Amniotic epithelial cell (primary cell): ENCODE measurements at places on chromosomes 11 and 22.

DNA sequence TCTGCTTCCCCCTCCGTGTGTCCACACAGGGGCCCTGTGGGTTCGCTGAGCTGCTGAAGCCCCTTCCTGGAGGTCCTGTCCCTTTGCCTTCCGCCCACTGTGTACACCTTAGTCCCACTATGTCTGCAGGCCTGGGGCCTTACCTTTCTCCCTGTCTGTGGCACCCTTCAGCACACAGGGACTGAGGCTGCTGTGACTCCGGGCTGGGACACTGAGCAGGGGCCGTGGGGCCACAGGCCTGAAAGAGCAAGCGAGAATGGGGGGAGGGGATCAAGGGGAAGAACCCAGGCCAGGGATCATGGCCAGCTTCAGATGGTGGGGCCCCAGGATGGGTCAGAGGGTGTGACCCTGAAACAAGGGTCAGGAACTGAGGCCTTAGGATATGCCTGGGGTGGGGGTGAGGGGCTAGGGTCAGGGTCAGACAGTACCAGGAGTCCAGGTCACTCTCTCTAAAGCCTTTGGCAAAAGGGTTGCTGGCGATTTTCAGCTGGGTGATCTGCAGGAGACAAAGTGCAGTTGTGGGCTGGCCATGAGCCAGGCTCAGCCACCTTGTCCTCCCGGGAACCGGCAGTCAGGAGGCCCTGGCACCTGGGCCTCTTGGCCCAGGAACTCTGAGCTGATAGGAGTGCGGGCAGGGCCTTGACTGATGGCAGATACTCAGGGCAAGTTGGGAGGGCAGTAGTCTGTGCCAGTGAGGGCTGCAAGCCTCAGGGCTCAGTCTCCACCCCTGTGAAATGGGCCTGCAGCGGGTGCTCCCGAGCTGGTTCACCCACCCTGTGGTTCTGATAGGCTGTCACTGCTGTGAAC is 2.6 kb upstream of the NUDT8 start:
- DNase-seq = no peak

GRCh38 chr22:35892192-35892591 is 136.4 kb downstream of the RBFOX2 start:
- peak; percentile 73 for DNase-seq

- no peak for DNase-seq
These were observed 39.1 kb downstream of the XRRA1 start for GRCh38 chr11:74909812-74910211.

- DNase-seq = no peak
These were observed 34.0 kb downstream of the AMPD3 start for GRCh38 chr11:10488934-10489691.

- DNase-seq = no peak
These were observed 1293.0 kb upstream of the TENM4 start for GRCh38 chr11:80733790-80734189.

DNA sequence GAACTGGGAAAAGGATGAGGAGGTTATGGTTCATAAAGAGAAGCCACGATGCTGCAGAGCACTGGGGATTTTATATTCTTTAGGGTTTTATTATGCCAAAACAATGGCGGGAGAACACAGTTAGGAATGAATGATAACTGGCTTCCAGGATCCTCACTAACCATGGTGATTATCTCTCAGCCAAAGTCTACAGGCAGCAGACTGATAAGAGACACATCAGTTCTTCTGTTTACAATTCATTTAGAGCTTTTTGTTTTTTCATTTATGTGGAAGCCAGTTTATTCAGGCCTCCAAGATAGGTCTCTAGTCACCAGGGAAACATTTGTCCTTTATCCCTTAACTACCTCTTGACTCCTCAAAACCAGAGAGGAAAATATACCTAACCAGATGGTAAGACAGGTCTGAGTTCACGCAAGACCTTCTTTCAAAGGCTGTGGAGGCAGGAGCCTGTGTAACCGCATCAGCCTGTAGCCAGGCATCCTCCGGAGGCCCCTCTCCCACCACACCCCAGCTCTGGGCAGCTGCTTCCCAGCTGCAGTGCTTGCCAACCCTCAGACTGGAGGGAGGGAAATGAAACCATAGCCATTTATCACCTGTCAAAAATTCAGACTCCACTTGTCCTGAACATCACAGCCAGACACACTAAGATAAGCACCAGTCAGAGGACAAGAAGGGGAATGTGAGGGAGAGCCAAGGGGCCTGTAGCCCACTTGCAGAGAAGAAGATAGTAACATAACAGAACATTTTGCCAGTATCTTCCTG is 57.2 kb upstream of the FAM181B start:
- peak; percentile 72 for DNase-seq

DNA sequence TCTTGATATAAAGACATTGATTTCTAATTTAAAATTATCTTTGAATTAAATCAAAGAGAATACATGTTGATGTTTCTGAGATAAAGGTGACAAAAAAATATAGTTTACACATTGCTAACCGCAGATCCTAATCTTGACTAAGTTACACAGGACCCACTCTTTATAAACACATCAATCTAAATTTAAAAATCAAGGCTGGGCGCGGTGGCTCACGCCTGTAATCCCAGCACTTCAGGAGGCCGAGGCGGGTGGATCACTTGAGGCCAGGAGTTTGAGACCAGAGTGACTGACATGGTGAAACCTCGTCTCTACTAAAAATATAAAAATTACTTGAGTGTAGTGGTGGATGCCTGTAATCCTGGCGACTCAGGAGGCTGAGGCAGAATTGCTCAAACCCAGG is 1.9 kb downstream of the ARFGAP3 start:
- no peak for DNase-seq

- DNase-seq = no peak
These were observed 5.7 kb upstream of the FLI1 start for GRCh38 chr11:128688031-128688713.

DNA sequence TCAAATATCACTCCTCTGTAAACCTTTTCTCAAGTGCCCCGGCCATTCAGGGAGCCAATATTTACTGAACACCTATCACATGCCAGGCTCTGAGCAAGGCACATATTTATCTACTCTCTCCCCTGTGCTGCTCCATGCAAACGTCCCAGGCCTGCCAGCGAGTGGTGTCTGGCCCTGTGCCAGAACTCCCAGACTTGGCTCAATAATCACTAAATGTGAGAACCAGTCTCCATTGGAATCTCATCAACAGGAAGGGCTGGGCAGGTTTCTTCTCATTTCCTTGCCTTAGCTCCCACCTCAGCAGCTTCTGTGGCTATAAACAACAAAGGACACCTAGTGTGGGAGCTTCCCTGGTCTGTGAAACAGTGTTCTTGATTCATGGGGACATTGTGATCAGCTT is 21.7 kb downstream of the RASSF10 start:
- DNase-seq = no peak

- no peak for DNase-seq
These were observed 199.2 kb downstream of the IGLL1 start for GRCh38 chr22:23380911-23381310.

DNA sequence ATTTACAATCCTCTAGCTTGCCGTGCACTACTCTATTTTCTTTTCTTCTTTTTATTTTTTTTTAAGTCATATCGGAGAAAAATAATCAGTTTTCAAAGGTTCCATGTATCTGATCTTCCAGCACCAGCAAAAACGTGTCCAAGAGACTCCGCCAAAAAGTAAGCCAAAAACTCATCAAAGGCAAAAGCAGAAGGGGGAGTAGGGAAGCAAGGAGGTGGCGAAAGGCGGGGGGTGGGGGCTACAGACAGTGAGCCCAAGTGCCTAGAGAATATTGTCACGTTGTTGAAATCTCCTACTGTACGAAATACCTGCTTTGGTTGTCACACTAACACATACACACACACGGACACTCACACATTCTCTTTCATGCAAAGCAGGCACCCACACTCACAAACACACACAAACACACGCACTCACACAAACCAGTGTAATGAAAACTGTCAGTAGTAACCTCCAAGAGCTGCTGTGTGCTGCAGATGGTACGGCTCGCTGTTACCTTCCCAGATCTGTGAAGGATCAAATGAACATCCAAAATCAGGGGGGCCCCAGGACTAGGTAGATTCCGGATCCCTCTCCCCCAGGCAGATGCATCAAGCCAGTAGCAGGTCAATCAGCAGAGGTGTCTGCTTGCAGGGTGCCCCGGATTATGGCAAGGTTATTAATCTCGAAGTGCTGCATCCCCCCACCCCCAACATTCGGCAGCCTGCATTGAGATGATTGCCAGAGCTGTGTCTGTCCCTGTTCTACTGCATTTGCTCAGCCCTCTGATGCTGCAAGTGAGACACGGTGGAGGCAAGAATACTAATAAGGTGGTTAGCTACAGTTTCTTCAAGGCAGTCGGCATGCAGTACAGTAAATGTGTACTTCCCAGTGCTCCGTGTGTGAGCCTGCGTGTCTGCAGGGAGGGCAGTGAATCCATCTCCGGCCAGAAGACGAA is at the start of gene LRRC4C:
Gene LRRC4C (minus strand): TSS at position 188 of the 937 bp plus-strand sequence.
- no peak for DNase-seq

- DNase-seq = peak; percentile 4
These were observed 26.3 kb downstream of the STK33 start for GRCh38 chr11:8567602-8568198.

GRCh38 chr22:47486569-47487312 is 724.3 kb downstream of the TBC1D22A start:
- DNase-seq = no peak
